ENCODE measurements at places on chromosomes 3 and 15.

DNA sequence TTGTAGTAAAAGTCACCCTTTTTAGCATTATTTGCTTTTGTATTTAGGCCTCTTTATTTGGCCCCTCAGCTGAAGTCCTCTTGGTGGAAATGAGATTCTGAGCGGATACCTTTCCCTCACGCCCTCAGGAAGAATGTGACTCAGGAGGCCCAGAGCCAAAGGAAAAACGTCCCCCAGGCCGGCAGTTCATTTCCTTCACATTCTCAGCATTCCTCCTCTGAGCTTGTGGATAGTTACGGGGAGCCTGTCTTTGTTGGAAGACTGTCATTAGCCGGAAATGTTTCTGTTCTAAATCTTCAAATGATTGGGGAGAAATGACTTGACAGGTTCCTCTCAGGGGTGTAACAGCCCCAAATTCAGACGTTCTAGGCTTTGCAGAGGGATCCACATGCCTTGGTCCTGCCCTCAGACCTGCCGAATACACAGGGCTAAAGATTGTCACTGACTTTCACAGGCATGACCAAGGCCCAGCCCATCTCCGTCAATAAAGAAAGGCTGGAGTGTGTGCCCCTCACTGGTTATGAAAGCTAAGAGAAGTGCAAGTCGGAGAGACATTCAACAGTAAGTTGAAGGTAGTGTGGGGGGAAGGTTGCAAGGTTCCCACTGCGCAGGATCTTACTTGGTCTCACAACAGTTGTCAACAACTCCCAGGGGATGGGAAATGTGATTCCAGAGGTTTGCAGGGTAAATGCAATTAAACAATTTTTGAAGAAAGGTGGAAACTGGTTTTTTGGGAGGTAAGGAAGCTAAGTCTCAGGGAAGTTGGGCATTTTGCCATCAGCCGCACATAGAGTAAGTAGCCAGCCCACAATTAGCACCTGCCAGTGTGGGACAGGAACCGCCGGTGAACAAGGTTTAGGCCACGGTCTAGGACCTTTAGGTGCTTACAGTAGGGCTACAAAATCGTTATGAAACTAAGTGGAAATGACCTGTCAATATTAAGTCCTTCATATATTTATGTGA, 39.7 kb upstream of the MYZAP start:
- peak; percentile 90 for DNase-seq

DNA sequence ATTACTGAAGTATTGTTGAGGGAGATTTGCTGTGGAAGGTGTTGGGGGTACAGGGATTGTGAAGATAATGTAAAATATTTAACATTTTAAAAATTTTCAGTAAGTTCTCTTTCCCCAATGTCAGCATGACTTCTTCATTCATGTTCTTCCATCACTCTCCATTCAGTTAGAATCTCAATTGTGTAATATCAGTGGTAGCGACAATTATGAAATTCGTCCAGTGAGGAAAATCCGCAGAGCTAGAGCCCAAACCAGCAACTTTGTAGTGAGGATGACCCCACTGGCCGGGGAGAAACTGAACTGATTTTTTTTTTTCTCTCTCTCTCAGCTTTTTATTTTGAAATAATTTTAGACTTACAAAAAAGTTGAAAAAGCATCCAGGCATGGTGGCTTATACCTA, 171.7 kb downstream of the PGPEP1L start:
- no peak for DNase-seq

DNA sequence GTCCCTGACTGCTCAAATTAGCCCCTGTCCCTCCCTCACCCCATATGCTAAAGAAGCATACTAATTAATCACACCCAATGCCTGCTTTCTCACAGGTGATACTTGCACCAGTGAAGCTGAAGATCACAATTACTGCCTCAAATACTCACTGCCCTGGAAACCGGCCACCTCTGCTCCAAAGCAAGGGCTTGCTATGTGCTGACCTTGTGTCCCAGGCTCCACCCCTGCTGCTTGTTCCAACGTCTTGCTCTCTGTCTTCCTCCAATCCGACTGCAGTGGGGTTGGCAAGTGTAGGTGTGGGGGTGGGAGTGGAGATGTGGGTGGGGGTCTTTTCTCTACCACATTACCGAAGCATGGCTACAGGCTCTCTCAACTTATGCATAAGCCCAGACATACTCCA, 55.7 kb upstream of the PSMD6 start:
- no peak for DNase-seq

GRCh38 chr3:140863580-140864009, 78.0 kb upstream of the SLC25A36 start:
- DNase-seq: peak; percentile 74

GRCh38 chr3:4475804-4476203, 8.7 kb upstream of the SUMF1 start:
- no peak for DNase-seq

GRCh38 chr15:74129586-74130154, 716 bp upstream of the ISLR2 start:
- DNase-seq: no peak

GRCh38 chr3:146138902-146139301, 22.1 kb downstream of the PLOD2 start:
- DNase-seq: no peak

- no peak for DNase-seq
These were observed 22.3 kb upstream of the RETNLB start for GRCh38 chr3:108779496-108779895.

GRCh38 chr3:38247366-38248035, 18.1 kb upstream of the SLC22A13 start:
- DNase-seq: peak; percentile 86

- DNase-seq: no peak
These were observed 740 bp downstream of the MAGI1 start for GRCh38 chr3:66037986-66038369.
